Activated naive CD4-positive, alpha-beta T cell treated with Interleukin-2 at 50 U/mL for 16 hours (primary cell): ENCODE measurements at places on chromosomes 4 and X.

GRCh38 chr4:621296-622070 is 3.9 kb upstream of the PDE6B start:
- no peak for DNase-seq

DNA sequence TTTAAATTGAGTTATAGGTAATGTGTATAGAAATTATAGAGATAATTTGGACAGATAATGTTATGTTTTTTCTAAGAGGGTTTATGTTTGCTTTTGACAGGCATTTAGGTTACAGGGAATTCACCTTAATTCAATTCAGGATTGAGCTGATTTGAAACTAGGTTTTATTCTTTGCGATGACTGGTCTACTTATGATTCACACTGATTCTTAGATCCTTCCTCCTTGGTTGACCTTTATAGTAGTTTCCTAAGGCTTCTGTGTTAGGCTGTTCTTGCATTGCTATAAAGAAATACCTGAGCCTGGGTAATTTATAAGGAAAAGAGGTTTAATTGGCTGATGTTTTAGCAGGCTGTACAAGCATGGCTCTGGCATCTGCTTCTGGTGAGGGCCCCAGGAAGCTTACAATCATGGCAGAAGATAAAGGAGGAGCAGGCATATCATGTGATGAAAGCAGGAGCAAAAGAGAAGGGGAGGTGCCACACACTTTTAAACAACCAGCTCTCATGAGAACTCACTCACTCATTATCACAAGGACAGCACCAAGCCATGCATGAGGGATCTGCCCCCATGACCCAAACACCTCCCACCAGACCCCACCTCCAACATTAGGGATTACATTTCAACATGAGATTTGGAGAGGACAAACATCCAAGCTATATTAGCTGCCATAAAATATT is 155.0 kb upstream of the SFRP2 start:
- no peak for DNase-seq

DNA sequence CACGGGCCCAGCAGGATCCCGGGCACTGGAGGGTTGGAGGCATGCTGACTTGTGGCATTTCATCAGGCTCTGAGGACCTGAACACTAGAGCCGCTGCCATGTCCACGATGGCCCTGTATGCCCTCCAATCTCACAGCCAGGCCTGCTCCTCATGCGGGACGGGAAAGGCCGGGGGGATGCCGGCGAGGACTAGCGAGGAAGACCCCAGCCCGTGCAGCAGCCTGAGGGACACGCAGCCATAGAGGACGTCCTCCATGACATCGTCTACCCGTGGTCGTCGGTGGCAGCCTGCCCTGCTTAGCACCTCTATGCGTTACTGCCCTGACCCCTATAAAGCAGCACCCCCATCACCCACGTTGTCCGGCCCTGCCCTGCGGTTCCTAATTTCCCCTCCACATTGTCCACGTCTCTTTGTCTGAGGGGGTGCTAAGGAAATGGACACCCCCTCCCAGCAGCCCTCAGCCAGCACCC is 32.6 kb downstream of the HMX1 start:
- no peak for DNase-seq

- no peak for DNase-seq
Observed at GRCh38 chr4:79199743-79200142, 126.1 kb downstream of the NAA11 start.

DNA sequence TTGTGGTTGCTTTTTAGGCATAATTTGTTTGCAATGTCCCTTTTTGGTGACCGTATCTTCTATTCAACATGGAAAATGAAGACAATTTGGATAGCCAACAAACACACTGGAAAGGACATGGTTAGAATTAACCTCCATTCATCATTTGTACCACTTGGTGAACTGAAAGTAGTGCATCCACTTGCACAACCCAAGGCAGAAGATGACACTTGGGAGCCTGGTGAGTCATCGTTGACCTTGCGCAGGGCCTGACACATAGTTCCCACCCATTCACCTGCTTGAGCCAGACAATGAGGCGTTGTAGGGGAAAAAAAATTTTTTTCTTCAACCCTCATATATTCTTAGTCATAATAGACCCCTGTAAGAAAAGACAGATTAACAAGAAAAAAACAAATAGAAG is 32.4 kb downstream of the EGF start:
- peak; percentile 14 for DNase-seq

GRCh38 chr4:42478509-42478908 is 81.2 kb downstream of the SHISA3 start:
- no peak for DNase-seq

DNA sequence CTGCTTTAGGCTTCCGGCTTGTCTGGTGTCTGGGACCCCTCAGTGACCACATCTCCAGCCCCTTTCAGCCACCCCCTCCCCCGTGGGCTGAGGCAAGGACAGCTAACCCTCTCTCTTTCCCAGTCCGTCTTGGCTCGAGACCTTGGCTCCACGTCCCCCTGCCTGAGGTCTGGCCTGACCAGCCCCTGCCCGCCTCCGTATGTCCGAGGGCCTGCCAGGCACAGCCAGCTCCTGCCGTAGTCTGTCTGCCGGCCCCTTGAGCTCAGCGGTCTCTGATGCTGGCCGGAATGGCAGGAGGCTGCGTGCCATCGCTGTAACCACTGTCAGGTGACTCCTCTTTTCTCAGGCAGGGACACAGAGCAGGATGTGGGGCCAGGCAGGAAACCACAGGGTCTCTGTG is 73.3 kb upstream of the LRPAP1 start:
- no peak for DNase-seq

GRCh38 chr4:156193106-156193505 is 239.4 kb upstream of the CTSO start:
- no peak for DNase-seq

GRCh38 chr4:76293772-76294171 is 12.8 kb upstream of the STBD1 start:
- no peak for DNase-seq

GRCh38 chrX:53284684-53285447 is 3.5 kb upstream of the IQSEC2 start:
- peak; percentile 53 for DNase-seq

GRCh38 chr4:6720202-6720699 is 4.3 kb downstream of the BLOC1S4 start:
- peak; percentile 81 for DNase-seq

GRCh38 chrX:20951016-20951810 is 423.0 kb upstream of the CNKSR2 start:
- DNase-seq: no peak

DNA sequence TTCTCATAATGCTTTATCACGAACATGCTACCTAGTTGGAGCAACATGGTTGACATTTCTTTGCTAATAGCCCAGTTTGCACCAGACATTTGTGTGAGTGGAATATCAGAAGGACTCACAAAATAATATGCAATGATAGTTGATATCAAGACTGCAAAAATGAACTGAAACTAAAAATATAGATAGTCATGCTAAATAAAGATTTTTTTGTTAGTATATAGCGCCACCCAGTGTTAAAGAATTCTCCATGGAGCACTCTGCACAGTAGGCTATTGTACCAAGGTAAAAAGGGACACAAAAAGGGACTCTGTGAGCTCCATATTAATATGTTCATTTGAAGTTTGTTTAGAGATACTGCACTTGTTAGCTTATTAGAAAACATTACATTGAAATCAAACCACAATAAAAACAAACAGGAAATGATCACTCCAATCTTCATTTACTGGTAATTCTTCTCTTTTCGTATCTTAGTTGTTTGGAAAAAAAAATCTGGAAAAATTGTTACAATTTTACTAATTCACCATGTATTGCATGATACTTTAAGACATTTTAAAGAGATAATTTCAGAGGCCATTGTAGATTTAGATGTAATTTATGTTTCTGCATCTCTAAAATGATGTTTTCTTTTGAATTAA is 1509.6 kb downstream of the ADGRL3 start:
- no peak for DNase-seq

- peak; percentile 21 for DNase-seq
Observed at GRCh38 chr4:7539659-7540058, 104.9 kb upstream of the PSAPL1 start.

DNA sequence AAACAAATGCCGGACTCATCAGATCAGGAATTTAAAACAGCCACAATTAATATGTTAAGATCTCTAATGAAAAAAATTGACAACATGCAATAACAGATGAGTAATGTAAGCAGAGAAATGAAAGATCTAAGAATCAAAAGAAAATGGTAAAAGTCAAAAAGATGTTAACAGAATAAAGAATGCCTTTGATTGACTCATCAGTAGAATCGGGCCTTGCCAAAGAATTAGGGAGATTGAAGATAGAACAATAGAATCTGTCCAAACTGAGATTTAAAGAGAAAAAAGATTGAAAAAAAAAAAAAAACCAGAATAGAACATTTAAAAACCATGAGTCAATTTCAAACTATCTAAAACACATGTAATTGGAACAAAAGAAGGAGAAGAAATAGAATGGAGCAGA is 25.9 kb upstream of the GUCY1A1 start:
- DNase-seq: no peak

DNA sequence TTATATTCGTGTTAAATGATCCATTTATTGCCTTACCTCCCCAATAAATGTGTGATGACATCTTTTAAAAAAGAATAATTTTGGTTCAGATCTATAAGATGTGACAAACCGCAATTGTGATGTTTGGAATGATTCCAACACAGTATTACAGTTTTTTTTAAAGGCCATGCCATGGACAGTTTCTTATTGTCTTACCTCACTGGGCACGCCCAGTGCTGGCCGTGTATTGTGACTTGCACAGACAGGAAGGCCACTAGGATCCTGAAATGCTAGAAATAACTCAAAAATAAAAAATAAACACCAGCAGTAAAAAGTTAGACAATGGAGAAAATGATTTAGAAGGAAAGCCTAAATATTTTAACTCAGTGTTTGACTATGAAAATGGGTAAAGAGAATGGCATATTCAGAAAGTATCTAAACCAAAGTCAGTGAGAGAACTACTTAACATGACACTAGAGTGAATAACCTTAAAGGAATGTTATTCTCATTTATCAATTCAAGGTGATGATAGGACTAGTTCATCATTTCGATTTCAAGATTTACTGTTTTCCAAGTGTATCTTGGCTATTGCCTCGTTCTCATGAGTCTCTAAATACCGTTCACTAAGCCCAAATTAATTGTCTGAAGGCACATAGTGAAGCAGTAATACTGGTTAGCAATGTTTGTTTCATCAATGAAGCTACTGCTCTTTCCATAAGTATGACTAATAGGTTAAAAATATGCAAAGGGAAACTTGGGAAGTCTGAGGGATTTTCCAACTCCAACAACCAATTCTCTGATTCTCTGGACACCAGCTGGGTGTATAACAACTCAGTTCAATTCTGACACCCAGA is 46.1 kb upstream of the VEGFC start:
- no peak for DNase-seq

GRCh38 chr4:157204634-157205244 is 15.8 kb upstream of the GRIA2 start:
- no peak for DNase-seq

GRCh38 chr4:170015285-170015684 is 10.9 kb downstream of the MFAP3L start:
- DNase-seq: no peak

DNA sequence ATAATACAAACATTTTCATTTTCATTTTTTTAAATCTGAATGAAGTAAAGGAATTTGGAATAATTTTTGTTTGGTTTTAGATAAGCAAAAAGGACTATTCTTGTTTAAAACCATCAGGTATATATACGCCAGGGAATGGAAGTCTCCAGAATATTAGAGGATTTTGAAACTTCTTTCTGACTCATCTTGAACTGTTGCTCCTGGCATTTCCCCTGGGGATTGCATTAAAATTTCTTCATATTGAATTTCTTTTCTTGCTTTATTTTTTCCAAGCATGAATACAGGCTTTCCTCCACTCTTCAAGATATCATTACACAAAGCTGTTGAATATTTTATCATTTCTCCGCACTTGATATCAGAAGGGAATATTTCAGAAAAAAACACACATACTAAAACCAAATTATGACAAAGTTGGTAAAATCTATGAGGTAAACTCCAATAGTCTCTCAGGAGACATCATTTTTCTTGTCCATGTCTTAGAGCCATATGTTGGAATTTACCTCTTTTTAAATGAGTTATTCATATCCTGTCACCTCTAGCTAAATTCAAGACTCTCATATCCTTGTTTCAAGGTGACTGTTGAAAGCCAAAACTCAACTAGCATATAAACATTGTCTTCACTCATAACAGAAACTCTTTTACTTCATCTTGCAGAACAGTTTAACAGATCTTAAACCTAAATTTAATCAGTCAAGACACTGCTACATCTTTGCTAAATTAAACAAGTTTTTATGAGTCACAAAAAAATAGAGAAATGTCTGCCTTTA is 20.7 kb upstream of the CSN1S1 start:
- DNase-seq: no peak

DNA sequence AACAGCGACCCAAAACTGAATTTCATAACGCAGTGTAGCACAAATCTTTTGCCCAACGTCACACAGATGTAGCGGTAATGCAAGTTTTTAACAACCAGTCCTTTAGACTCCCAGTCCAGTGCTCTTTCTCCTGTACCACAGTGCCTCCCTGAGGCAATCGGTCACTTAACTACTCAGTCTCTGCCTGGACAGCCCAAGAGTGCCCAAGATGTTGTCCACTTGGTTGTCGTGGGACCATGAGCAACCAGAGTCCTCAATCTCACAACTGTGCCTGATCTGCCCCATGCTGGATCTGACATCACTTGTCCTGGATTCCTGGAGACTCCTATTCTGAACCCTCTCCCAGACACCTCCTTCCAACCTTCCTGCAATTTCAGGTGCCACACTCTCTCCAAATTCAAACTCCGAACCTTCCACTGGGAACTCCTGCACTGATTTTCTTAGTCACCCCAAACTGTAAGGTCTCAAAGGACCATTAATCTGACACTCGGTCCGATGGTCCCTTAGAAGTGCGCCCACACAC is 702 bp downstream of the MMGT1 start:
- no peak for DNase-seq

DNA sequence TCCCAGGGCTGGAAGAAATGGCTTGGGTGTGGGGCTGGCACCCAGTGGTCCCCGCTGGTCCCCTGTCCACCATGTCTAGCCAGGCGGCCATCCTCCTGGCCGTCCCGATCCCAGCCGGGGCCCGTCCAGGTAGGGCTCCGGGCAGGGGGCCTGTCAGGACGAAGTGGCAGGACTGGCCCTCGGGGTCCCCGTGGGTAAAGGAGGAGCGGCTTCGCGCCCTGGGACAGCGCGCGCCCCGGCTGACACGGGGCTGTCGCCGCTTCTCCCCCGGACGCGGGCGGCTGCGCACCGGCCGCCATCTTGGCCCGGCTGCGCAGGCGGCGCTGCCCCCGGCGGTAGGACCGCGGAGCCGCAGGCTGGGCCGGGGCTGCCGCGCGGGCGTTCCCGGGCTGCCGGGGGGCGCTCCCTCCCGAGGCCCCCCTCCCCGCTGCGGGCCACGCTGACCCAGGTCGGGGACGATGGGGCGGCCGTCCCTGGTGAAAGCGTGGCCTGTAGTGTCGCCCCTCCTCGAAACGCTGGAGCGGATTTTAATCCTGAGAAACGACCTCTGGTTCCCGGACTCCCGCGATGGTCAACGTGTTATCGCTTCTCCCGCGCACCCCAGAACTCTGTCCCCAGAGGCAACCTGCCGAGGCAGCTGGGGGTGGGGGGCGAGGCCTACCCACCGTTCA is 60.4 kb upstream of the BCOR start:
- peak; percentile 34 for DNase-seq

- DNase-seq: no peak
Observed at GRCh38 chr4:22483551-22483981, 32.3 kb downstream of the ADGRA3 start.

- DNase-seq: no peak
Observed at GRCh38 chr4:81173213-81173612, 41.8 kb downstream of the PRKG2 start.

- no peak for DNase-seq
Observed at GRCh38 chr4:148740701-148741100, 298.5 kb upstream of the NR3C2 start.
